Stimulated activated CD4-positive, alpha-beta T cell treated with anti-CD3 and anti-CD28 coated beads, TNF-alpha, amount 100 ng/mL, for 4 hours (primary cell): ENCODE measurements at places on chromosomes 1 and 21.

DNA sequence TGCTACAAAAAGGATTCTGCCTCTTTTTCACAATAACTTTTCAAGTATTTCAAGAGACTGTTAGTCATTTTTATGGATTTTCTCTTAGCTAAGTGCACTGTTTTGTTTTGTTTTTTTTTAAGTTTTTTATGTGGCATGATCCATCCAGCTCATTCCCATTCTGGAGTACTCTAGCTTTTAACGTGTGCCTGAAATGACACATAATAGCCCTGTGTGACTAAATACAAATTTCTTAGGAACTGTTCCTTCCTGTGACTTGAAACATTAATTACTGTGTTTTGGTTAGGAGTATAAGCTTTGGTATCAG, 143.9 kb downstream of the HS2ST1 start:
- no peak for DNase-seq

- no peak for DNase-seq
Observed at GRCh38 chr1:121586369-121587229, 401.8 kb downstream of the SRGAP2C start.

DNA sequence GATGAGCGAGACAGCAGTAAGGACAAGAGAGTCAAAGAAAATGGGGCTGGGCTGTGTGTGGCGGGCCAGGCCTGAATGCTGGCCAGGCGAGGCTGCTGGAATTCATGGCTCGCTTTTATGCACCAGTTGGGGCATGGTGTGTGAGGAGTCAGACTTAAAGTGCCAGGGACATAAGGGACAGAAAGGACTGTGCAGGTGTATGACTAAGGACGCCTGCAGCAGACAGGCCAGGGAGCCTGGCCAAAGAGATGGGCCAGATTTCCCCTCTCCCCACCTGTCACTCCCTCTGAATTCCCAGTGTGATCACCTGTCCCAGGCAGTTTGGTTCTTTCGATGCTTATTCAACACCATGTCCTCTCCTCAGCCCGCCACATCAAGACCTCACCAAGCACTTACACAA, 16.9 kb upstream of the SMIM12 start:
- DNase-seq: no peak

GRCh38 chr1:51534447-51534846, 15.4 kb upstream of the EPS15 start:
- DNase-seq: no peak
